ENCODE measurements at places on chromosomes 5 and 9. TPM values are rescaled to one million over a fixed set of nuclear protein-coding genes. Genes with fewer than 3 reads are reported as not detected.

GRCh38 chr5:177070536-177071191 is 16.1 kb upstream of the FGFR4 start:
- peaks cover 3% of the 10 kb centered on the region for H3K4me1 ChIP-seq
- DNase-seq, result no peak
- H3K4me3 ChIP-seq, result no peak overlapping the region
- H3K36me3 ChIP-seq, result peaks cover 12% of the 10 kb centered on the region

DNA sequence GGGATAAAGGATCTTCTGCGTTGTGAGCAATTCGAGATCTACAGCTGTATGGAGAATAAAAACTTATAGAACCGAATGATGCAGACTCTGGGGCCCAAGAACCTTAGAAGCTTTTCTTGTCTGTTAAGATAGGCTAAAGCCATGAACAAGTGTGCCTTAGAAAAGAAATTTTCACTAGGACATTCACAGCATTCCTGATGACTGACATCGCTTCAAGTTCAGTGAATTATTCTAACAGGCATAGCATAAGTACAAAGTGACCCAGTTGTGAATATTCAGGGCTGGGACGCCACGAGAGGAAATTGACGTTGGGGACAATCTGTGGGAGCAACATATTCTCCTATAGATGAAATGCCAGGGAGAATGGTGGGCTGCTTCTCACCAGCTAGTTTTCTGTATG is 32.0 kb upstream of the PANK3 start:
- DNase-seq, result no peak
- peaks cover 4% of the 10 kb centered on the region for H3K4me1 ChIP-seq
- no peaks in the 10 kb centered on the region for H3K36me3 ChIP-seq
- H3K27ac ChIP-seq, result no peak overlapping the region

DNA sequence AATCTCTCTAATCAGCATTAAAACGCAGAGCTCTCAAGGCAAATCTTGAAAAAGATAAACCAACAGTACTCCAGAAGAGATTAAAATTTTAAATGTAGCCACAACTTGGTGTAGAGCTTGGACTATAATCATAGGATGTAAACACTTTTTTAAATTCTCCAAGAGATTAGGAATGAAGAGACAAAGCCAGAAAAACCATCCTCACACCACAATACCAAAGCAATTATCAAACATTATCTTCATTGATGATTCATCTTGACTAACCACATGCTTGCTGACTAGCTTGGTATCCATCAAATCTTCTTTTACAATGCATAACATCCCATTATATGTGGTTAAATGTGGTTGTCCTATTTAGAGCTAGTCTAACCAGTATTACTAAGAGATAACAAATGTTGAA is 815.1 kb downstream of the TLE1 start:
- peaks cover 10% of the 10 kb centered on the region for H3K4me1 ChIP-seq
- H3K36me3 ChIP-seq, result no peaks in the 10 kb centered on the region
- no peaks in the 10 kb centered on the region for H3K27me3 ChIP-seq

LCP2 gene
- total RNA-seq, result not detected

DNA sequence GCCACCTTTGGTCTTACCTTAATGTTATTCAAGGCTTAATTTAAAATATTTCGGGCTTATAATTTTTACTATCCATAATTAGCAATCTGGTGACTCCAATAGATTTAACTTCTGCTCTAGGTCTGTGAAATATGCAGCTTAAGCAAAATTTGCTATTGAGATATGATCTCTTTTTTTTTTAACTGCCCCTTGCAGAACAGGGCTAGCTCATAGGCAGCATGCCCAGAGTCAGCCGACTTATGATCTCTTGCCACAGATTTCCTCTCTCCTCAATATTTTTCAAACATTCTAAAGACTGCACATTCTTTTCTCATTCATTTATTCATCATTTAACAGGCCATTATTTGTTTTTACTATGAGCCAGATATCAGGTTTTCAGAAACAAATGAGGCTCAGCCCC is 4.5 kb downstream of the TTC23L start:
- H3K36me3 ChIP-seq, result no peaks in the 10 kb centered on the region
- H3K4me3 ChIP-seq, result no peak overlapping the region
- no peaks in the 10 kb centered on the region for H3K27me3 ChIP-seq
- no peak overlapping the region for H3K27ac ChIP-seq
- no peak for DNase-seq

CDC14B gene
- 44.2 TPM for total RNA-seq

GRCh38 chr5:96741891-96742309 is 65.8 kb downstream of the ERAP1 start:
- H3K4me1 ChIP-seq, result peaks cover 3% of the 10 kb centered on the region
- H3K27ac ChIP-seq, result no peak overlapping the region
- DNase-seq, result no peak

GRCh38 chr5:140992828-140993227 is 26.6 kb downstream of the PCDHAC2 start:
- no peaks in the 10 kb centered on the region for H3K4me1 ChIP-seq
- no peaks in the 10 kb centered on the region for H3K27me3 ChIP-seq

TLR4 gene
- 46.7 TPM for total RNA-seq
